ENCODE measurements at places on chromosomes 7 and 10.

GRCh38 chr10:80356989-80357850, 639 bp downstream of the DYDC2 start:
- DNase-seq, result no peak

- DNase-seq, result no peak
These were observed 483 bp downstream of the EDRF1 start for GRCh38 chr10:125720002-125720382.

GRCh38 chr10:111175787-111176186, 99.0 kb downstream of the ADRA2A start:
- no peak for DNase-seq

DNA sequence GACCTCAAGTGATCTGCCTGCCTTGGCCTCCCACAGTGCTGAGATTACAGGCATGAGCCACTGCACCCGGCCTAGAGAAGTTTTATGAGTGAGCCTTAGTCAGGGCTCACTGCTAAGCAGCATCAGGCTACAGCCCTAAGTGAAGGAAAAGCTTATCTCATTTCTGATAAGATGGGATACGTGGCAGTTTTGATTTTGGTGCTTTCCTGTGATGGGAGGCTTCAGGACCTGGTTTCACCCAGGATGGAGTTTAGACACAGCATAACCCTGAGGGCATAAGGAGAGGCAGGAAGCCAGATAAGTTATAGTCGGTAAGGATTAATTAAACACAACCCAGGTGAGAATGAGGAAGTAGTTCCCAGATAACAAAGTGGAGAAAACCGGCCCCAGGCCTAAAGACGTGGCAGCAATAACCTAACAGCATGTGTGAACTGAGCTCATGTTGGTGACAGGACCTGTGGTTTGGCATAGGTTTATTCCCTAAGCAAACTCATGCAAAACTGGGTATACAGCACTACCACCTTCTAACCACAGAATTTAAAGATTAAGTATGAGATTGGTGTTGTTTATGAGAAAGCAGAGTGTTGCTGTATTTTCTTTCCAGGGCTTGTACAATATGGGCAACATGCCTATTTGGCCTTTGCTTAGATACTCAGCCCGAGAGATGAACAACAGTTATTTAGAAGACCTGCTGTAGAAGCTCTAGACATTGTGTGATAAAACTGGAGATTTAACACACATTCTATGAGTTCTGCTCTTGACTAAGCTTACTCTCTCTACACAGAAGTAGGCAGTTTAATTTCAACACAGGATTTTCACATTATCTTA, 119.4 kb downstream of the COL28A1 start:
- no peak for DNase-seq

GRCh38 chr10:22932626-22933370, 4.9 kb downstream of the ARMC3 start:
- DNase-seq, result no peak

DNA sequence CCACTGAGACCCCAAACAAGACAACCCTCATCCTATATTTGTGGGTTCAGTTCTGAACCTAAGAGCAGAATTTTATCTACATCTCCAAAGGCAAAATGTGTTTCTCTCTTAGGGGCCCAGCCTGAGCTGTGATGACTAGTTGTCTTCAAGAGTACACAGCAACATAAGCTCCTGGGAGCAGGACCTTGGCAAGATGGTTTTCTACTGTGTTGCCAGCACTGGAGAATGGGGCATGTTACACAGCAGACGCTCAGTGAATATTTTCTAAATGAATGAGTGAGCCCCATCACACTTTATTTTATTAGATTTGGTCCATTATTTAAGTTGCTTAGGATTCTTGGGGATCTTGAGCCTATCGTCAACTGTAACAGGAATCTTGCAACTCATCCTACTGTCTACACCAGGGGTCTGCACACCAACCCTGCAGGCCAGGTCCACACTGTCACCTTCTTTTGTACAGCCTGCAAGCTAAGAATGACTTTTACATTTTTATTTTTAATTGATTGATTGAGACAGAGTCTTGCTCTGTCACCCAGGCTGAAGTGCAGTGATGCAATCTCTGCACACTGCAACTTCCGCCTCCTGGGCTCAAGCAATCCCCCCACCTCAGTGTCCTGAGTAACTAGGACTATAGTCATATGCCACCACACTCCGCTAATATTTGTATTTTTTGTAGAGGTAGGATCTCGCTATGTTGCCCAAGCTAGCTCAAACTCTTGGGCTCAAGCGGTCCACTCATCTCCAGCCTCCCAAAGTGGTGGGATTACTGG, 347.1 kb downstream of the FGFR2 start:
- no peak for DNase-seq

GRCh38 chr10:107899075-107899474, 734.6 kb upstream of the SORCS1 start:
- DNase-seq, result no peak

DNA sequence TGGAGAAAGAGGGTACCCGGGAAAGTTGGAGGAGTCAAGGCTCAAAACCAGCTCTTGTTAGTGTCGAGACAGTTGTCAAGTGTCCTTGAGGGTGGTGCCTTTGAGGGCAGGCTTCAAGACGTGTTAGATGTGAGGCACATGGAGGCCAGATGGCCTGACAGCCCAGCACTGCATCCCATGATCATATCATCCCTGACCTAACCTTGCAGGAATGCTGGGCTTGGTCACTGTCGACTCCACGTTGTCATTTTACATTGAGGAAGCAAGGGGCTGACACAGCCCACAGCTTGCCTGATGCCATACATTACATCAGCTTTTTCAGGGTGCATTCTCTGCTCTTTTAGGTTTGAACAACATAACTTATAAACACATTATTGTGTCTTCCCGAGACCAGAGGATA, 114.1 kb downstream of the ABCA13 start:
- no peak for DNase-seq

- no peak for DNase-seq
These were observed 504.9 kb downstream of the PTPRN2 start for GRCh38 chr7:158082761-158083160.

DNA sequence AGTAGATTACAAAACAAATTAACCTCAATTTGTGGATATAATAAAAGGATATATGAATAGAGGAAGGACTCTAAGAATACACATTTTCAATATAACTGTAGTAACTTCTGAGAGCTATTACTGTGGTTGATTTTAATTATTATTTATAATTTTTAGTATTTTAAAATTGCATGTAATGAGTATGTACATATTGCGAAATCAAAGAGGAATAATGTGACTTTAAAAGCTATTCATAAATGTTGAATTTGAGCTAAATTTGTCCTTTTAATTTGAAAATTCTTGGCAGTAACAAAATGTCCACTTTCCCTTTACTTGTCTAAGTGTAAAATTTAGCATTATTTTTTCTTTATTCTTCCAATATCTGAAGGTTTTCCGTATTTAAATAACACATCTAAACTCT, 750.6 kb upstream of the PCDH15 start:
- no peak for DNase-seq

DNA sequence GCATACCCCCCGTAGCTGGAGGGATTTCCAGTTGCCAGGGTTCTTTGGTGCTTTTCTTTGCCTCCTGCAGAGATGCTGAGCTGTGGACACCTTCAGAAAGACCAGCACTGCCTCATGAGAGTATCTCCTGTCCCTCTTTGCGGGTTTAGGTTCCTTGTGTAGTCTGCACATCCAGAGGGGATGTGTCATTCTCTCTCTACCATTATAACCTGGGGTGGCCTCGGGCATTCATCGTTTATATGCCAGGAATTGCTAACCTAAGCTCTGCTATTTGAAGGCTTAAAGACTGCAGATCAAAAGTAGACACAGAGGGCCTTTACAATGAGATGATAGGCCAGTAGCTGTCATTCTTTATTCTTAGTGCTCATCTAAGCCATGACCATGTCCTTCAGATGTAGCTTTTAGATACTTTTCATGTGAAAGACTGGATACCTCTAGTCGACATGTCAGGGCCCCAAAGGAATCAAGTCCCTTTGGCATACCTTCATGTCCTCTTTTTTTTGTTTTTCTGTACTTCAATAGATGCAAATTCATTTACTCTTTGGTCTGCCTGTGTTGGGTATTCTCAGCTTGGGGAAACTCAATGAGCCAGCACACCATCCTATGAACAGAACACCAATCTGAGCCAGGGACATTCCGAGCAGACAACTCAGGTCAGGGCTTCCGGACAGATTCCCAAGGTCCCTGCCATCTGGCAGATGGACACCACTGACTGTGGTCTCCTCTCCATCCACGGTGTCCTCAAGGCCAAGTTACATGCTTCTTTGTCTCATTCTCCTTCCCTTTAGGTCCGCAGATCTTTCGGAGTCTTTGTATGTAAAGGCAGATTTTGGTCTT, 129.3 kb downstream of the NRF1 start:
- DNase-seq, result no peak

DNA sequence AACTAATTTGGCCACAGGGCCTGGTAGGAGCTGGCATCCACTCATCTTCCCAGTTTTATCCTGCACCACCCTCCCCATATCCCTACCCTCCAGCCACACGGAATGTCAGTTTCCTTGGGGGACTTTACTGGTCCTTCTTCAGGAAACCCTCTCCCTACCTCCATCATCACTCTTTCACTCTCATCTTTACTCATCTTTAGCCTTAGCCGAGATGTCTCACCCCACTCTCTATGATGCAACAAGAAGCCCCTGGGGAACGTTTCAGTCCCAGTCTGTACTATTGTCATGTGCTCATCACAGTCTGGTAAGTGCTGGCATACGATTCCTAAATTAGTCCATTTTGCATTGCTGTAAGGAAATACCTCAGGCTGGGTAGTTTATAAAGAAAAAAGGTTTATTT, 34.9 kb upstream of the TMEM248 start:
- DNase-seq, result no peak

- DNase-seq, result no peak
These were observed 27.4 kb upstream of the MALRD1 start for GRCh38 chr10:19021162-19021561.

GRCh38 chr7:71495828-71496227, 363.9 kb downstream of the GALNT17 start:
- DNase-seq, result no peak

- no peak for DNase-seq
These were observed 22.1 kb upstream of the PDE1C start for GRCh38 chr7:32092346-32092745.

- no peak for DNase-seq
These were observed 42.6 kb upstream of the LRRC4 start for GRCh38 chr7:128073671-128074310.

GRCh38 chr7:102244601-102245000, 42.1 kb upstream of the SH2B2 start:
- no peak for DNase-seq

- DNase-seq, result no peak
These were observed 22.4 kb upstream of the FGL2 start for GRCh38 chr7:77222065-77222464.

DNA sequence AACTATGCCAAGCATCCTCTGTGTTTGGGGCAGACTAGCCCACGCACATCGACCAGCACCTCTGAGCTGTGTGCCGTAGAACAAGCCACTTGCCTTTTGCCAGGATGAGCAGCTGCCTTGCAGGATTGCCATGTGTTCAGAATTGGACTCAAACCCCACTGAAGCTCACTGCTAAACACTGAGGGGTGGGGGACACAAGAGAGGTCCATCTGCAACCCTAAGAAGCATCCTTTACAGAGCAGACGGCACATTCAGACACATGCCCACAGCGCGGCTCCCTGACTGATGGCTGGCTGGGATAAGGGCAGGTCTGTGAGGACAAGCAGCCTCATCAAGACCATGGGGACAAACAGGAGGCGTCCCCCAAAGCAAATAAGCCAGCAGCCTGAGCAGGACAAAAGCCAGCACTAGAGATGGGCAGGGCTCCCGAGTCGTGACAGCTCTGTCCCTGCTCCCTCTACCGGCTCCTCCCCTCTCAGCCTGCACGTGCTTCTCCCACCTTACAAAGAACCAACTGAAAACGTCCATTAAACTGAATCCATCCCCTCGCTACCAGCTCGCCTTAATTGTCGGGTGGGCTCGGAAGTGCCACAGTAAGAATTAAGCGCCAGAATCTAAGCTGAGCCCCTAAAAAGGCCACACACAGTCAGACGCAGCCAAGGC, 114.2 kb downstream of the PRKAG2 start:
- DNase-seq, result no peak

GRCh38 chr10:69468751-69469089, 17.5 kb downstream of the TSPAN15 start:
- DNase-seq, result no peak

DNA sequence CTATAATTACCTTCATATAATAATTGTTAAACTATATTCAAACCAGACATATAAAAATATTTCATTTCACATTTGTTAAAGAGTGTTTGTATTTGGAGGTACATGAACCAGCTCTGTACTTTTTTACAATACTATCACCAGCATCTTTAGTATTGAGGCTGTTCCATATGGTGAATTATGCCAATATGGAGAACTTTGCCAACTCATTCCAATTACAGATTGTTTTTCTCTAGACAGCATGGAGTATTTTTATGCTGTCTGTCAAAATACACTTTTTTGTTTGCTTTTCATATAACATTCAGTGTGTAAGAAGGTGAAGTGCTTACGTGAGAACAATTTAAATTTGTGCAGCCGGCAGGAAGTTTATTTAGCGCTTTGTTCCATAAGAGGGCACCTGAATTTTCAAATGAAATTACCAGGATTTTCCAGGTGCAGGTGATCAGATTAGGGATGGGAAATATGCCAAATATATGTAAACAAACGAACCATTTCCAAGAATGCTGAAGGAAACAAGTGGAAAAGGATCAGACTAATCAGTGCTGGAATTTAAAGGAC, 54.9 kb downstream of the SEMA3E start:
- no peak for DNase-seq

DNA sequence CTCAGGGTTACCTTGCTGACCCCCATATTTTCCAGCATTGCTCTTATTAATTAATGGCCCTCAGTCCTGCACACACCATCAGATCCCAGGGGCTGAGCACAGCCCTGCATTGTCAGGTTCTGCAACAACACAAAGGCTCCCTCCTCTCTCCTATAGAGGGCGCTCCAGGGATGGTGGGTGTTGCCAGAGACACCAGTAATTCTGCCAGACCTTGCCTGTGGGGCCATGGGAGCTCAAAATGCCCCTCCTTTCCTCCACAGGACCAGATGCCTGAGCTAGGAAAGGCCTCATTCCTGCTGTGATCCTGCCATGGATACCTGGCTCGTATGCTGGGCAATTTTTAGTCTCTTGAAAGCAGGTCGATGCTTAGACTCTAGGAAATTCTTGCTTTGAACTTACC, 42.8 kb upstream of the PRSS58 start:
- no peak for DNase-seq

DNA sequence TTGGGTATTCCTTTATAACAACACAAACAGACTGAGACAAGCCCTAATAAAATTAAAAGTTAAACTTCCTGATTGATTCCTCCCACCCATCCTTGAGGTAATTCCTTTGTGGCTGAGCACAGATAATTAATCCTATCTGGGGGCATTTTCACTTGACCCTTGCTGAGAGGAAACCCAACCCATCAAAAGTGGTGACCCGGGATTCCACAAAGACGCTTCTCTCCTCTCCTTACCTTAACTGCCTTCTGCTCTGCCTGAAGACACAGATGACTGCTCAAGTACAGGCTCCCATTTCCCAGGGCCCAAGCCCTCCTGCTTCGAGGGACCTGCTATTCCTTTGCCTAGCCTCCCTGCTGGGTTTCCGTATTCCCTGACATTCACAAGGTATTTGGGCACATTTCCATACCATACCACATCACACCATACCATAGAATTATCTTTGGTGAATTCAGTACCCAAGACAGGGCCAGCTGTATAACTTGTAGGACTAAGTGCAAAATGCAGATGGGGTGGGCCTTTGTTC, 9.8 kb upstream of the MAPK8 start:
- no peak for DNase-seq

All from 8988T (cell line).